ENCODE measurements at places on chromosomes 2 and 18.

GRCh38 chr2:198452327-198452726 lies 647.9 kb downstream of the PLCL1 start:
- no peak for DNase-seq

DNA sequence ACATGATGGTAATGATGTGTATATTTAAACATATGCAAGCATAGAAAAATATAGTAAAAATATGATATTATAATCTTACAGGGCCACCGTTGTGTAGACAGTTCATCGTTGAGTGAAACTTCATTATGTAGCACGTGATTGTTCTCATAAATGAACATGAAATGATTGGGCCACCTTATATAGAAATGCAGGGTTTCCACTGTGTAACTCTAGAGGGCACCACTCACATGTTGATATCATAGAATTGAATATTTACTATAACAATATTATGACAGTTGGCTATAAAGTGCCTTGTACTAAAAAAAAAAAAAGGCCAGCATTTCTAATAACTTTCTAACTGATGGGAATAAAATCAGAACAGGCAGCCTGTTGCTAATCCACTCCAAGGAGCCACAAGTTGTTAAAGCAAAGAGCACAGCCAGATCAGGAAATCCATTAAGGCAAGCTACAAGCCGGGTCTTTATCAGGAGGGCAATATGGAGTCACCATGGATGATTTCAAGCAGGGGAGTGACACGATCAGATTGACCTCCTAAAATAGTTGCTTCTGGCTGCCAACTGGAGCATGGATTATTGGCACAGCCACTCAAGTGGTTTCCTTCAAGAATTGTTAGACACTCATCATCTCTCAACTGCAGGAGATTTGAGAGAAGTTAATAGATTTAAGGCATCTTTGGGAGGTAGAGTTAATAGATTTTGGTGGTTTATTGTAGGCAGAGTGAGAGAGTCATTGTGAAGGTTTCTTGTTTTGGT lies 16.7 kb downstream of the IL1F10 start:
- DNase-seq: peak; percentile 76

DNA sequence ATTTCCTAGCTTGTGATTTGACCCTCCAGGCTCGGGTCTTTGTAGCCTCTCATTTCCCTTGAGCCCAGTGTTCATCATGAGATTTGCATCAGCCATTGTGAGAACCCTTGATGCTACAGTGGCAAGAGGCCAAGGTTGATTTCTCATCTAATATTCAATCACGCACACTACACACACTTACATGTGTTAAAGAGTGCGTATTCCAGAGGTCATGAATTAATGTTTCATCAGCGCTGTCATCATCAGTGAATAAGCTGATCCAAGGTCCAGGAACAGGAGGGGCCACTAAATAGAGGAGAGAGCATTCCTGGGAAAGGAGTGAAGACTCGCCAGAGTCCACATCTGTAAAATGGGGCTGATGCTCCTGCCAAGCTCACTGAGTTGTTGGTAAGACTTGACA lies 276.1 kb upstream of the SIX2 start:
- DNase-seq: no peak

- DNase-seq: peak; percentile 73
These were observed 123.9 kb upstream of the CD302 start for GRCh38 chr2:159921752-159922404.

DNA sequence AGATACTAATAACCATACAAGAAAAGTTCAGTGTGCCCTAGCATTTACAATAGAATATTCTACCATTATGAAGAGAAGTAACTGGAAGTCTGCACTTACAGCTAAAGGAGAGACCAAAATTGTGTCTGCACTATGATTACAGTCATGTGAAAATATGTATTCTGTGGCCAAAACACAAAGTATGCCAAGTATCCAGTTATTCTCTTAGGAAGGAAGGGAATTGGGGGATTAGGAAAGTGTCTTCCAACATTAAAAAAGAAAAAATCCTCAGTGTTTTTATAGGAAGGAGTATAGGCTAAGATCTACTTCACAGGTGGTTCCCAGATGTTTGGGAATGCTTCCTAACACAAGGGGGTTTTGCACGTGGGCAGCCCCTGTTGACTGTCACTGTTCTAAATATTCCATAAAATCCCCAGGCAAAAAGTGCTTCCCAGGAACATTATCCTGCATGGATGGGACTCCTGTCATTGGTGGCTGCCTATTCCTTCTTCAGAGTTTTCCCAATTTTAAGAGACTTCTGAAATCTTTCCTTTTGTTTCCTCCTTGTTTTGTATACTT lies 180.2 kb upstream of the KLHL29 start:
- DNase-seq: no peak

DNA sequence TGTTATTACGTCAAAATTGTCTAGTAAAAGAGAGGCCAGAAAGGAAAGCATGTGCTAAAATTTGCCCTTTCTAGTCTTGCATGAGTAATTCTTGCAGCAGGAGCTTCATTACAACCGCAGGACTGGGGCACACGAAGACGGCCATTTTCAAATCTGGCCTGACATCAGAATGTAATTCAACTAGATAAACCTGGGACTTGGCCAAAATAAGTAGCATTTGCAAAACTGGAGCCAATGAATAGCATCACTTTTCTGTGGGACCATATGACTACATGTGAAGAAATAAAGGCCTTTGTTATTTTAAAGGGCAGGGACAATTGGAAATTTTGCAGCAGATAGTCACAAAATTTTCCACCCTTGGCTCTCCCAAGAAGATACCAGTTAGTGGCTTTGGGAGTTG lies 3.0 kb upstream of the FZD7 start:
- DNase-seq: no peak

DNA sequence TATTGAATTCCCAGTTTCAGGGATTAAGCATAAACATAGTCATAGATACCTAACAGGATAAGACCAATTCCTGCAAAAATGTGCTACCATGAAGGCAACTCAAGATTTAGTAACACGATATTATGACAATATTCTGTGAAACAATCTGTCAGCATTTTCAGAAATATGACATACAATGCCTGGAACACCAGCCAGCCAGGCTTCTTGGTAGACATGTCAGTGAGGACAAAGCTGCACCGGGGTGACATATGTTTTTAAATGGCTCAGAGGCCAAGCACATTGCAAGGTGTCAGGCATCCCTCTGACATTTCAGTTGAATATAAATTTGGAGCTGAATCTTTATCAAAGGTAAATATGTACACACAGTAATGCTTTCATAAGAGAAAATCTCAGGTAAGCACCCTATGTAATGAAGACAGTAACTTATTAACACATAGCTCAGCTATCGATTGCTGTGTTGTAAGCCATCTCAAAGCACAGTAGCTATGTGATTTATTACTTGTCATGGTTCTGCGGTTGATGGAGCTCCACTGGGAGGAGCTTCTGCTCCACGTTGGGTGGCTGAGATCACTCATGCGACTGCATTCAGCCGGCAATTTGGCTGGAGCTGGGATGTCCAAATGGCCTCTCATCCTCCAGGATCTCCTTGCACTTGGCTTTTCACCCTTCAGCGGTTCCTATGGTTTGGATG lies 31.9 kb upstream of the EML6 start:
- DNase-seq: no peak

GRCh38 chr2:58063641-58064040 lies 17.0 kb downstream of the VRK2 start:
- no peak for DNase-seq

DNA sequence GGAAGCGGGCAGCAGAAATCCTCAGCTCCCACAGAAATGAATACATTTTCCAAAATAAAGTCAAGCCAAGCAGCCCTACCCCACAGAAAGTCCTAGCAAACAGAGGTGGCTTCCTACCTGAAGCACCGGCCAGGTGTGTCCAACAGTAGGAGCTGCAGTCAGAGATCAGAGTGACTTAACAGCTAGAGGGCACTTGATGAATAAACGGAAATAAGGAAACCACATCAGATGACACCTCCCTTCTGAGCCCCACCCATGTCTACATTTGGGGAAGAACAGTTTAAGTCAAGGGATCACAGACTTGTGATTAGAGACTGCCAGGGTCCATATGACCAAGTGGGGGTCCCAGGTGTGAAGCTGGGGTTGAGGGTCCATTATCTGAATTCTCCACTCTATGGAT lies at the start of gene CXCR1:
CXCR1 (minus strand) TSS at position 172 of the 400 bp plus-strand sequence. CDS start 1,751 bp downstream, outside the sequence.
- DNase-seq: peak; percentile 77

DNA sequence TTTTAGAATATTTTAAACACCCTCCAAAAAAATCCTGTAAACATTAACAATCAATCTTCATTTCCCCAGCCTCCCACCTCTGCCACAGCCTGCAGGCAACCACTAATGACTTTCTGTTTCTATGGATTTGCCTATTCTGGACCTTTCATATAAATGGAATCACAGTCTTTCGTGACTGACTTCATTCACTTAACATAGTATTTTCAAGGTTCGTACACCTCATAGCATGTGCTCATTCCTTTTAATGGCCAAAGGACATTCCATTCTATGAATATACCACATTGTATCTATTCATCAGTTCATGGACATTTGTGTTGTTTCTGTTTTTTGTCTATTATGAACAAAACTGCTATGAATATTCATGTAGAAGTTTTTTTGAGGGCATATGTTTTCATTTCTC lies 48.5 kb downstream of the NAT8 start:
- no peak for DNase-seq

GRCh38 chr2:678964-679363 lies 1.8 kb upstream of the TMEM18 start:
- no peak for DNase-seq

GRCh38 chr2:224173210-224173609 lies 134.1 kb upstream of the SERPINE2 start:
- no peak for DNase-seq

- no peak for DNase-seq
These were observed 11.2 kb upstream of the SH3RF3 start for GRCh38 chr2:109117780-109118179.

DNA sequence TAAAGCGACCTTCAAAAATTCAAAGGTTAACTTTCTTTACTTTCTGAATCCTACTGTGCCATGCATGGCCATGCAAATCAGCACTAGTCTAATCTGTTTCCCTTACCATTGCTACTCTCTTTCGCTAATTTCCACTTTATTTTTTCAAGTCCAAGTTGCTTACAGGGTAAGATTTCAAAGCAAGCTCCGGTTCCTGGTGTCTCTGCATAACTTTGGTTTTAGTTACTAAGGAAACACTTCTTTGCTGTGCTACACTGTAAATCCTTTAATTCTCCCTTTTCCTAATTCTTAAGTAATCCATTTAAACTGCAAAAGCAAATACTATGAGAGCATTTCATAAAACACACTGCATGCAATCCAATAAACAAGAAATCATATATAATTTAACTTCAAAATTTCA lies 383.5 kb upstream of the LYPD1 start:
- DNase-seq: no peak

GRCh38 chr2:160194946-160195345 lies 5.1 kb downstream of the ITGB6 start:
- no peak for DNase-seq

DNA sequence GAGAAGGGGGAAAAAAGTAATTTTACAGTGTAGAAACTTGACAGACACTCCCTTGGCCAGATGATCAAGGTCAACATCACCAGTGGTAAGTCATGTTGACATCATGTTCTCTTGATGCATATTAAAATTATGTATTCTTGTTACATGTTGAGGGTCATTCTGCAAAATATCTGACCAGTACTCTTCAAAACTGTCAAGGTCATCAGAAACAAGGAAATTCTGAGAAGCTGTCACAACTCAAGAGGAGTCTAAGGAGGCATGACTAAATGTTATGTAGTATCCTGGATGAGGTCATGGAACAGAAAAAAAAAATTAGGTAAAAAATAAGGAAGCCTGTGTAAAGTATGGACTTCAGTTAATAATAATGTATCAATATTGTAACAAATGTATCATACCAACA lies 6.3 kb downstream of the SGPP2 start:
- DNase-seq: no peak

DNA sequence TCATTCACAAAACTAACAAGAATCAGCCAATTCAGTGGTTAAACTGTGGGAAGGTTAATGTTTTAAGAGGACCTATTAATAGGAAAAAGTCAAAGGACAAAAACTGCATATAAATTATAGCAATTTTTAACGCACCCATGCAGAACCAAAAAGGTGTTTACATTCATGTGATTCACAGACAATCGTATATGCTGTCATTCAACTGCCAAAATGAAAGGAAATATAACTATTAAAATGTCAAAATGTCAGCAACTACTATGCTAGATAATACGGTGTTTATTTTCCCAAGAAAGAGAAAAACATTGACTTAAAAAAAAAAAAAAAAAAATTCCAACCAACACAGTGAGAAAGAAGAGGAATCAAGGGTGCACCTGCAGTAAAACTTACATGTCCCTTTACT lies 48.5 kb downstream of the DYM start:
- no peak for DNase-seq

DNA sequence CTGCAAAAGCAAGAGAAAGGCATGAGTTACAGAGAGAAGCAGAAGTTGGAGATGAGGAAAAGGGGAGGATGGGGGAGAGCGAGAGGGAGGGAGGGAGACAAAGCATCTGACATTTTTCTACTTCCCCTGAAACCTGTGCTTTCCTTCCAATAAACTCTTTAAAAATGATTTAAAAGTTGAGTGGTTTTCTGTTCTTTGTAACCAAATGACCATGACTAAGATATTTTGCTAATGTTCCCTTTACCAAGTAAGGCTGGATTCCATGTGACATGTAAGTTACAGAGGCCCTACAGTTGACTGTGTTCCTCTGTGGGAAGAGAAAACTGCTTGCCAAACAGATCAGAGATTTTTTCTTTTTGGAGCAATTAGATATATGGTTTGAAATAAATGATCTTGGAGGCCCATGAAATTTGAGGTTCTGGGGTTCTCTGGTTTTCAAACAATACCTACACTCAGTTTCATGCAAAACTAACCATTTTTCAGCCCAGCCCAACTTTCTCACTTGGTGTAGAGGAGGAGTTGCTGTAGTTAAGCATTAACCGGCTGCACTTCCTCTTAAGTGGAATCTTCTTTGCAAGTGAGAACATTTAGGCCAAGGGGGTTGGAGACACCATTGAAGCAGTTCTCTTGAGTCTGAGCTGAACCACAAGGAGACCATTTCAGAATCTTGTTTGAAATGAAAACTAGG lies 34.5 kb downstream of the INSIG2 start:
- DNase-seq: peak; percentile 59

DNA sequence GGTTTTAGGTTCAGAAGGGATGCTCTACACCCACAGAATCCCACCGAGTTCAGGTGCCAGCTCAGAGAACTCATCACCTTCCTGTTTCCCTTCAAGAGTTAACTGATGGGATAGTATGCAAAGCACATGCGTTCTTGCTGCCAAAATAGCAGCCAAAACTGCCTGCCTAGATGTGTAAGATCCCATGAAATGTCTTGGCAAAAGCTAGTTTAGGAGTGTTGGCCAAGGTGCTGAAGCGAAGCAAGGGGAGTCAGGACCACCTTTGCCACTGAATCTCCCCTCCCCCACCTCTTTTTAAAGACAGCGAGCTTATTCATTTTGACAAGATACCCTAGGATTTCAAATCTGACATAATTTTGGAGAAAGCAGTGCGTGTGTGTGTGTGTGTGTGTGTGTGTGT lies 2.1 kb downstream of the DOCK10 start:
- no peak for DNase-seq

- DNase-seq: no peak
These were observed 148.8 kb upstream of the ZNF236 start for GRCh38 chr18:76673281-76674185.
